ENCODE measurements at places on chromosomes 3 and 15. TPM values are rescaled to one million over a fixed set of nuclear protein-coding genes. Genes with fewer than 3 reads are reported as not detected.

- no peak for DNase-seq
Measured at GRCh38 chr15:84910928-84911623, 26.6 kb downstream of the SLC28A1 start.

GRCh38 chr3:72760225-72760624 is 88.0 kb downstream of the SHQ1 start:
- DNase-seq: no peak

DNA sequence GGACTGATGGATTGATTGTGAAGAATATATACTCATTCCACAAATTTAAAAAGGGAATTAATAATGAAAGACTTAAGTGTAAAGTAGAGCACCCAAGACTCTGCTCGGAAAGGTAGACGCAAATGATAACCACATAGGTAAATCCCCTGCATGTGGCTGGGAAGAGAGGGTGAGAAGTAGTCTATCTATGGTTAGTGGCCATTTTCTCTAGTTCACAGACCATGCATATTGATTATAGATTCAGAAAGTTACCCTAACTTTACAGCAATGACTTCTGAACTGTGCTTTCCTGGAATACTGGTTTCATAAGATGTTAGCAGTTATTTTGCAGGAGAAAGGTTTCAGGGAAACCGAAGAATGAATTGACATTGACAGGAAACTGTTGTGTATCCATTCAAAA is 51.7 kb downstream of the CASR start:
- DNase-seq: no peak

DNA sequence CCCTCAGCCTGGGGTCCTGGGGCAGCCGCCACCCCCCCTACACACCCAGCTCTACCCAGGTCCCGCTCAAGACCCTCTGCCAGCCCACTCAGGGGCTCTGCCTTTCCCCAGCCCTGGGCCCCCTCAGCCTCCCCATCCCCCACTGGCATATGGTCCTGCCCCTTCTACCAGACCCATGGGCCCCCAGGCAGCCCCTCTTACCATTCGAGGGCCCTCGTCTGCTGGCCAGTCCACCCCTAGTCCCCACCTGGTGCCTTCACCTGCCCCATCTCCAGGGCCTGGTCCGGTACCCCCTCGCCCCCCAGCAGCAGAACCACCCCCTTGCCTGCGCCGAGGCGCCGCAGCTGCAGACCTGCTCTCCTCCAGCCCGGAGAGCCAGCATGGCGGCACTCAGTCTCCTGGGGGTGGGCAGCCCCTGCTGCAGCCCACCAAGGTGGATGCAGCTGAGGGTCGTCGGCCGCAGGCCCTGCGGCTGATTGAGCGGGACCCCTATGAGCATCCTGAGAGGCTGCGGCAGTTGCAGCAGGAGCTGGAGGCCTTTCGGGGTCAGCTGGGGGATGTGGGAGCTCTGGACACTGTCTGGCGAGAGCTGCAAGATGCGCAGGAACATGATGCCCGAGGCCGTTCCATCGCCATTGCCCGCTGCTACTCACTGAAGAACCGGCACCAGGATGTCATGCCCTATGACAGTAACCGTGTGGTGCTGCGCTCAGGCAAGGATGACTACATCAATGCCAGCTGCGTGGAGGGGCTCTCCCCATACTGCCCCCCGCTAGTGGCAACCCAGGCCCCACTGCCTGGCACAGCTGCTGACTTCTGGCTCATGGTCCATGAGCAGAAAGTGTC is 30.2 kb downstream of the PTPN23 start:
- DNase-seq: no peak

- peak; percentile 78 for DNase-seq
Measured at GRCh38 chr3:32969656-32970055, 18.2 kb downstream of the CCR4 start.

GRCh38 chr3:126081618-126082361 is 2.1 kb downstream of the SLC41A3 start:
- peak; percentile 90 for DNase-seq

DNA sequence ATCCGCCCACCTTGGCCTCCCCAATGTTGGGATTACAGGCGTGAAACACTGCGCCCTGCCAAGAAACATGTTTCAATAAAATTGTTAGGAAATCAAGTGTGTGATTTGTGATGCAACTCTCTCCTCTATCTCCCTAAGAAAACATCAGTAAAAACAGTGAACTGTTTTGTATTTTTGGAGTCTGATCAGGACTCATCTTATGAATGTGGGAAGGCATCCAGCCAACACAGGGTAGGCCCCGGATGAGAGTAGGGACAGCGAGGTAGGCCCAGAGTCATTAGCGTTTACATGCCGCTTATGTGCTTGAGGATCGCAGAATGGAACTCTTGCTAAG is 884 bp upstream of the GLYCTK start:
- DNase-seq: no peak

DNA sequence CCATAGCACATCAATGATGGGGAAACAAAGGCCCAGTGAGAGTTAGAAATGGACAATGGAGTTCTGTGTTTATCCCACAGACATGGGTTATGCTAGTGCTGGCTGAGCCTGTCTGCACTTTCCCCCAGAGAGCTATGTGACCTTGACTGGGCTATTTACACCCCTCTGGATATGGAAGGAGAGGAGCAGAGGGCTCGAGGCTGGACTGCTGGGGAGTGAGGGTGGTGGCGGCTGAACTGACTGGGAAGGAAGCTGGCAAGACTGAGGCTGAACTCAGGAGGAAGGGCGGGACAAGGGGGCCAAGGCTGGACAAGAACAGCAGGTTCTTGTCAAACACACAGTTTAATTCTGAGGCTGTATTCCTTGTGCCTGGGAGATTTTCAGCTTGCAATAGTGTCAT is 10.8 kb upstream of the INSYN1 start:
- DNase-seq: no peak

- no peak for DNase-seq
Measured at GRCh38 chr3:109851854-109852253, 514.5 kb upstream of the DPPA4 start.

- DNase-seq: no peak
Measured at GRCh38 chr3:186013312-186013711, 75.5 kb upstream of the TRA2B start.

GRCh38 chr3:40920041-40920440 is 279.3 kb upstream of the CTNNB1 start:
- DNase-seq: peak; percentile 61

GRCh38 chr3:98731720-98732285 is 31.3 kb upstream of the ST3GAL6 start:
- no peak for DNase-seq

GRCh38 chr3:171977441-171977840 is 61.9 kb upstream of the FNDC3B start:
- DNase-seq: no peak

DNA sequence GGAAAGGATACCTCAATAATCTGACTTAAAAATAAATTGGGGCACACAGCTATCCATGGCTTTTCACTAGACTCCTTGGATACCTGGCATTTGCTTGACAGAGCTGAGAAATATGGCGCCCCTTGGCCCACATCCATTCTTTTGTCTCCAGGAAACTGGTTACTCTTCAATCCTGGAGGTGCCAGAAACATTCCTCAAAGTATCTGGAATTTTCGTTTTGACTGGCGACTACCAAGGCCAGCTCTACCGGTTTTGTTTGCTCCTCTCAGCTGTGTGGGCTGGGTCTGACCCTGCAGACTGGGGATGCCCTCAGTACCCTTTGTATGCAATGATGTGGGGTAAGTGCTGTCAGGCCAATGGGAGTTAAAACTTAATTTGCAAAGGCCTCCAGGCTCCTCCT is 27.0 kb downstream of the KATNBL1 start:
- DNase-seq: peak; percentile 27

- DNase-seq: no peak
Measured at GRCh38 chr3:64677961-64678716, 9.7 kb downstream of the ADAMTS9 start.

GRCh38 chr3:51044982-51045381 is 340.1 kb upstream of the MANF start:
- DNase-seq: no peak

DNA sequence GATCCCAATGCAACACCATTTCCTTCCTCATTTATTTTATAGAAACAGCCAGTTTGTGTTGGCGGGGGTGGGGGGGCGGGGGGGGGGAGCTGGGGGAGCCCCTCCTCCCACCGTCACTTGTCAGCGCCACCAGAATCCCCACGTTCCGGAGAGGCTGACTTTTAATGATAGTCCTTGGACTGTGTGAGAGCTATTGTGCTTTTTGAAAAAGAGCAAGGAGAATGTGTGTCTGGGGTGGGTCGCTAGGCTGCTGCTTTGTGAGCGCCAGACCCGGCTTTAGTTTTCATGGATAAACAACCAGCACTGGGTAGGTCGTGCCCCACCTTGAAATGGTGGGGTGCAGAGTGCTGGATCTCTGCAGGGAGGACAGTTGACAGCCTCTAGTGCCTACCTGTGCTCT is 135.0 kb upstream of the ONECUT1 start:
- no peak for DNase-seq

DNA sequence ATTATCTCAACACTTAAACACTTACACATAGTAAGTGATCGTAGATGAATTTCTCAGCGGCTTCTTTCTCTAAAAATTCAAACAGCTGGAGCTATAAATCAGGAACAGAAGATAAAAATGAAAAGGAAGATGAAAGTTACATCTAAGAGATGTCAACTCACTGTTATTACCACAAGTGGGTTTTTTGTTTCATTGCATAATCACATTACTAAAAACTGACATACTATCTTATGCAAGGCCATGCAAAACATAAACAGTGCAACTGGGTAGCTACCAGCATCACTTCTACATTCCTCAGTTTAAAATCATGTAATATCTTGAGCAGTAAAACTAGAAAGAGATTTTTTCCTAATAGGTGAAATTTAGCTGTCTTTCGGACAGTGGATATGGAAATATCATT is 14.9 kb downstream of the MINDY4B start:
- DNase-seq: no peak

- DNase-seq: no peak
Measured at GRCh38 chr3:106282943-106283342, 414.1 kb upstream of the CBLB start.

- DNase-seq: peak; percentile 73
Measured at GRCh38 chr3:72665701-72666446, 182.4 kb downstream of the SHQ1 start.

DNA sequence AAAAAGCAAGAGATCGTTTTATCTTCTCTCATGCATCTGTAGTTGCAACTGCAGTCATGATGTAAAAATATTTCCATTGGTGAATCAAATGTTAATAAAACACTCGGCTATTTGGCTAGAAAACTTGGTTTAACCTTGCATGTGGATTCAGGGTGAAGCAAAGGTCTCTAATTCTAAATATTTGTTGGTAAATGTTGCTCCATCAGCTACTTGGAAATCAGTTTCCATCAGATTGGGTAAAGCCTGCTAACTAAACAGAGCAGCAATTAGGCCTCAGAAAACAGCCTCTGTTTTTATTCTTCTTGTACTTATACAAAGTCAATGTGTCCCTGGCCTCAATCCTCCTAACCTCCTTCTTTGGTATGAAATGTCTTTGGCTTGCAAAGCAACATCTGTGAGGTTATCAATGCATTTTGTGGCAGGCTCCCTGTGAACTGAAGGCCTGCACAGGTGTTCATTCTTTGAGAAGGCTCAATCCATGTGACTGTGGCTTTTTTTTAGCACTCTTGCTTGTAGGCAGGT is 312.3 kb downstream of the WDR72 start:
- DNase-seq: no peak

DNA sequence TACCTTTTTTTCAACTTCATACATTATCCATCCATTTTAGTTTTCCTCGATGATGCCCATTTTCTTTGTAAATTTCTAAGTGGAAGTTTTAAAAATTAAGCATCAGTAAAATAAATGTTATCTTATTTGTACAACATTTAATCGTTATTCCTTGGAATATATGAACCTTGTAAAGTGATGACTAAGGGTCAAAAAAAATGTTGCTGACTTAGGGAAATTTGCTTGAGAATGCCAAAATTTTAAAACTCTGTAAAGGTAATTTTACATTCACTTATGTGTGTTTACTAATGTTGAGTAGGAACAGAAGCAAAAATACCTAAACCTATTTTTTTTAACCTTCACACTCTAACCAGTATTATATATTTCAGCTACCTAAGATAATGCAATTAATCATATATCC is 917.1 kb downstream of the VGLL3 start:
- no peak for DNase-seq

FBXL2 gene
- 7.2 TPM for total RNA-seq

CD200 gene
- total RNA-seq: not detected

GPR15 gene
- not detected for total RNA-seq

CHRNB4 gene
- not detected for total RNA-seq

CFAP44 gene
- total RNA-seq: 9.0 TPM

COL8A1 gene
- 3.8 TPM for total RNA-seq

GAP43 gene
- total RNA-seq: not detected

BUB1B gene
- 96.4 TPM for total RNA-seq
